NCI-H1417 treated with DMSO at 0.1 percent for 48 hours (cell line): ENCODE measurements at places on chromosomes 4 and X.

DNA sequence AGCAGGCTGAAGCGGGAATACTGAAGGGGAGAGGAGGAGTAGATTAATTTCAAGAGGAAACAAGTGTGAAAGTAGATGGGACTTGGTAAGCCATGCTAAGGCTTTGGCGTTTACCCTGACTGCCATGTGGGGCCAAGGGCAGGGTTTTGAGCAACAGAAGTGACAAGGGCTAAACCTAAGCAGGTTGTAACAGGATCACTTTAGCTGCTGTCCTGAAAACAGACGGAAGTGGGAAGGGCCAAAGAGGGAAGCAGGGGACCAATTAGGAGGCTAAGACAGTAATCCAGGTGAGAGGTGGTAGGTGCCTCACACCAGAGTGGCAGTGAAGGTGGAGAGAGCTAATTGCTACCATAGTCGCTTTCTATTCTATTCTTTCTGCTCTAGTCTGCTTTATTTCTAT, 166.5 kb downstream of the PJA1 start:
- no peak for DNase-seq

- DNase-seq: no peak
Measured at GRCh38 chr4:8647626-8648025, 55.1 kb downstream of the CPZ start.

- no peak for DNase-seq
Measured at GRCh38 chrX:65668377-65669310, 1.2 kb downstream of the MSN start.

DNA sequence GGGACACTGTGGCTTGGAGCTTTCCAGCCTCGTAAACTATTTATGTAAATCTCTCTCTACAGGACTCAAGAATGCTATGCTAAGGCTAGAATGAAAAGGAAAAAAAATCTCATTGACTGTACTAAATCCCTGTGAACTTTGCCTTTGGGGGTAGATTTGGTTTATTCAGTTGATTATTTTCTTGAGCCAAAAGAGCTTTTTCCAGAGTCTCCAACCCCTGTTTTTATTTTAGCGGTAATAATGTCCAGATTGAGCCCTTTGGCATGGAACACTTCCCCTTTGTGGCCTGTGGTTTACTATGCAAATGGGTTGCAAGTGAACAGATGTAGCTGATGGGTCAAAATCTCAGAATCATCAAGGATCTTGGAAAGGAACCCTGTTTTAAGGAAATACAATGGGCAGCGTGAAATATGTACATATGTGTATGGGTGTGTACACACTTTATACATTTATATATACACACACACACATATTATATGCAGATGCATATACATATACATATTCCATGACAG, 72.9 kb downstream of the FAM9B start:
- DNase-seq: no peak

DNA sequence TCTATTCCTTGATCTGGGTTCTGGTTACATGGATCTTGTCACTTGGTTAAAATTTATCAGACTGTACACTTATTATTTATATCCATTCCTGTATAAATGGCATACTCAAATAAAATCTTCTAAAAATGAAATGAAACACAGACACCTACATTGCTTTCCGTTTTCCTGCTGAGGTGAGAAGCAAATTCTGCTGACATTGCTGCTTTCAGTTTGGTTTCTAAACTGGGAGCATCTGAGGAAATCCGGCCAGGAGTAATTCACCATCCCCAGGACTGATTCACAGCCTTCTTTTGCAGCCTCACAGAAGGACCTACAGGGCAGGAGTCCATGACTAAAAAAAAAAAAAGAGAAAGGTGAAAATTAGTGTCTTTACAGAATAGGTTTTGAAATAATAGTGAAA, 93.6 kb downstream of the CORIN start:
- DNase-seq: no peak

DNA sequence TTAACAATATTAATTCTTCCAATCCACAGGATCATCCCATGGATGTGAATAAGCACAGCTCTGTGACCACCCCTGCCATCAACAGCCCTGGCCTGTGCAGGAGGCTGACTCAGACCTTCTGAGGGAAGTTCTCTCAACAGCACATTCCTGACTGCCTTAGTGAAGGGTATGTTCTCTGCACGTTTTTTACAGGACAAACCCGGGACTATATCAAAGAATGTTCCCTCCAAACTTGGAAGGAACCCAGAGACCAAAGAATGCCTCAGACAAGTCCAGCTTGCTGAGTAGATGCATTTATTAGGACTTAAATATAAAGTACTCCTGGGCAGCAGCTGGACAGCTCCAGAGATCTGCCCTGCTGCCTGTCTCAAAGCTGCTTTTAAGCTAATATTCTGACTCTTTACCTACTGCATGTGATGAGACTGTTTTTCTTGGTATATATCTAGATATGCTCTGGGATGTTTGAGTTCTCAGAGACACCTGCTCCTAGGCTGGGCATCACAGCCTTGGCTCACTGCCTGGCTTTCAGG, 1127.8 kb upstream of the PRKX start:
- no peak for DNase-seq

DNA sequence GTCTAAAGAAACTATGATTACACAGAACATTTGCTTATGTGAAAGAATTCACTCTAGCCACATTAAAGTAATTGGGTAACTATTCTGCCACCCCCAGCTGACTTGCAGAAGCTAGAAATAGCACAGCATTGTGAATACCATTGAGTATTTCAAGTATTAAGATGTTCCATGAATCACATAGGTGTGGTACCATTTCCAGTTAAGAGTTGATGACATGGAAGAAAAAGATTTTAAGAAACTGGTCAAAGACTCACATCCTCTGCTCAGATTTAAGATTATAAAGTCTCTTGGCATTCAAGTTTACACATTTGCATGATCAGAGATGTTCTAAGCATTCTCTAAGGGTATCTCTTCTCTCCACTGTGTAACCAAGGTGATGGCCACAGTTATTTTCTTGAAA, 287.5 kb downstream of the CAMK2D start:
- DNase-seq: no peak

DNA sequence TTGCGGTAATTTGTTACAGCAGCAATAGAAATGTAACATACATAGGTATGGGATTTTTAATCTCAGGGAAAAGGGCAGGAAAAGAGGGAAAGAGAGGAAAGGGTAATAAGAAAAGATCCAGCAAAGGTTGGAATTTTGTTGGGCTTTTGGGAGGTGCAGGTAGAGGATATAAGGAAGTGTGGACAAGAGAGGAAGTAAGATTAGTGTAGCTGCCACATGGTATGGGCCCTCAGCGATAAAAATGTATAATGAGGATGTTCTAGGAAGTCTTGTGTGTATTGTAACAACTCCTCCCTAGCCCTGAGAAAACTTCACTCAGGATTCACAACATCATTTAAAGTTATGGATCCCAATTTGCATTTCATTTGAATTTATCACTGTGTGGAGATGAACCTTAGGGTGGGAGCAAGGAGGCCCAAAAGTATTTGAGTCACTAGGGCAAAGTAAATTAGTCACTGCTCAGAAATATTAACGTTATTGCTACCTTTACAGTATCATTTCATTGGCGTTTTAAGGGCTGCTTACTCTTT, 2.8 kb upstream of the IL21 start:
- no peak for DNase-seq

DNA sequence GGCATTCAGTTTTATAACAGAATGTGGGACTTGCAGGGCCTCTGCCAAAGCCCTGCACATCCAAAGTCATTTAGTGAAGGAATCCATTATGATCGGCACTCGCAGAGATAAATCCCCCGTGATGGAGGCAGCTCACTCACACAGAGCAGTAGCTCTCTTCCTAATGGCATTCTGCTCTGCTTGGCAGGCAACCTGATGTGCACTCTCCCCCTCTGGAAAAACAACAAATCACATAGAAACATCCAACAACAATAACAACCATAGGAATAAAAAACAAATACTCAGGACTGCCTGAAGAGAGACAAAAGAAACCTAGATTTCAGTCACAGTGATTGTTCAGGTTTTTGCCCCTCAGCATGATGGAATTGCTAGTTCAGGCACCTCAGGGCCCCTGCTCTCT, 59.7 kb downstream of the NAA11 start:
- DNase-seq: no peak

DNA sequence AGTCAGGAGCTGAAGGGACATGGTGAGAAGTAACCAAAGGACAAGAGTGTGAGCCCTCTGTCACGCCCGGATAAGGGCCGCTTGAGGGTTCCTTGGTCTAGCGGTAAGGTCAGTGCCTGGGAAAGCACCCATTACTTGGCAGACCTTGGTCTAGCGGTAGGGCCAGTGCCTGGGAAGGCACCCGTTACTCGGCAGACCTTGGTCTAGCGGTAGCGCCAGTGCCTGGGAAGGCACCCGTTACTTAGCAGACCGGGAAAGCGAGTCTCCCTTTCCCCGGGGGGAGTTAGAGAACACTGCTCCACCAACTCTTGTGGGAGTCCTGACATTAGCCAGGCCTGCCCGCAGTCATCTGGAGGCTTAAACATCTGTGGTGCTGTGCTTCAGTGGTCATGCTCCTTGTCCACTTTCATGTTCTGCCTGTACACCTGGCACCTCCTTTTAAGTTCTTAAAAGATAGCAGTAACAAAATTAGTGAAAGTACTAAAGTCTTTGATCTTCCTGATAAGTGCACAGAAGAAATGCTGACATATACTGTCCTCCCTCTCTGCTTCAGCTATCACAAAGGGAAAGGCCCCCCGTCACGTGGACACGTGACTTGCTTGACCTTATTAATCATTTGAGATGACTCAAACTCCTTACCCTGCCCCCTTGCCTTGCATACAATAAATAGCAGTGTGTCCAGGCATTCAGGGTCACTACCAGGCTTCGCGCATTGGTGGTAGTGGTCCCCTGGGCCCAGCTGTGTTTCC, 9.3 kb upstream of the SEC24B start:
- no peak for DNase-seq

- DNase-seq: no peak
Measured at GRCh38 chr4:155419266-155419665, 42.5 kb upstream of the MAP9 start.
